Transverse colon (tissue), 4 donors: ENCODE measurements at places on chromosomes 4 and X. TPM values are rescaled to one million over a fixed set of nuclear protein-coding genes. Genes with fewer than 3 reads are reported as not detected.
A peak's percentile ranks its signal among the peaks of the same experiment; 100 is the strongest.

The SHISA3 gene
- 1.6 TPM for total RNA-seq

- no peak overlapping the region for H3K4me3 ChIP-seq
- H3K27ac ChIP-seq = peak overlapping the region; percentile 42
- H3K4me1 ChIP-seq = peaks cover 43% of the 10 kb centered on the region
- H3K27me3 ChIP-seq = no peaks in the 10 kb centered on the region
- DNase-seq = peak; percentile 41
- no peaks in the 10 kb centered on the region for H3K36me3 ChIP-seq
Measured at GRCh38 chr4:86961605-86962295, 26.9 kb downstream of the AFF1 start.

GRCh38 chrX:6465756-6466155, 69.2 kb downstream of the VCX3A start:
- no peak overlapping the region for H3K4me3 ChIP-seq
- H3K4me1 ChIP-seq = no peaks in the 10 kb centered on the region
- no peaks in the 10 kb centered on the region for H3K36me3 ChIP-seq
- H3K27ac ChIP-seq = no peak overlapping the region
- DNase-seq = no peak
- H3K27me3 ChIP-seq = no peaks in the 10 kb centered on the region

DNA sequence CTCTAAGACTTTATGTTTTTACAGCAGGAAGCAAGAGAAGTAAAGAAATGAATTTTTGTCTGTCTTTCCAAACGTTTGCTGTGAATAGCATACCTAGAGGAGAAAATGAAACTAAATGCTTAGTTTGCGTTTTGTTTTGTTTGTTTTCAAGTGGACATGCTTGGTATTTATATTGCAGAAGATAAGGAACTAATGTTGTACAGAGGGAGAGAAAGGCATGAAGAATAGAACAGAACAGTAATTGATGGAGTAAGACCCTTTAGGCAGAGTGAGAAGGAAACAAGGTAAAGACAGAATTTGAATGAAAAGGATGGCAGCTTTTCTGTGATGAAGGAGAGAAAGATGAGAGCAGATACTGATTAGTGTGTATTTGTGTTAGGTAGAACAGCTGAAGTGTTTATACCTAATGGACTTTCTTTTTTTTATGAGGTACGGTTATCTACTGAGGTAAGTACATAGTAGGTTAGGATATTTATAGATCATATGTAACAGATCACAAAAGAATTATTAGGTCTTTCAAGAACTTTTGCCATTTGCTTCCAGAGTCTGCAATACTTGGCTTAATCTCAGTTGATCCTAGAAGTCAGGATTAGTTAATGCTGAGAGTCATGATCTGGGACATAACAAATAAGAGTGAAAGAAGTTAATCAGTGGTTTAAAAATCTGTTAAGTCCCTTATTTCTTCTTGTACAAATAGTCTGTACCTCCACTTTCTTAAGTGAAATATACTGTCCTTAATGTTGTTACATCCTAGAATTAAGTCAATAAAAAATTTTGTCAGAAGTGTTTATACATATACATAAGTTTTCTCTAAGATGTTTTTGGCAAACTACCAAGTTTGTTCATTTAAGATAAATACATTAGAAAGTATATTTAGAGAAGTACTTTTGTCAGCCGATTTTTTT, 36.8 kb downstream of the FABP2 start:
- DNase-seq = no peak
- H3K27ac ChIP-seq = peak overlapping the region; percentile 49
- no peak overlapping the region for H3K4me3 ChIP-seq
- H3K36me3 ChIP-seq = no peaks in the 10 kb centered on the region

The ZAR1 gene
- total RNA-seq = not detected

DNA sequence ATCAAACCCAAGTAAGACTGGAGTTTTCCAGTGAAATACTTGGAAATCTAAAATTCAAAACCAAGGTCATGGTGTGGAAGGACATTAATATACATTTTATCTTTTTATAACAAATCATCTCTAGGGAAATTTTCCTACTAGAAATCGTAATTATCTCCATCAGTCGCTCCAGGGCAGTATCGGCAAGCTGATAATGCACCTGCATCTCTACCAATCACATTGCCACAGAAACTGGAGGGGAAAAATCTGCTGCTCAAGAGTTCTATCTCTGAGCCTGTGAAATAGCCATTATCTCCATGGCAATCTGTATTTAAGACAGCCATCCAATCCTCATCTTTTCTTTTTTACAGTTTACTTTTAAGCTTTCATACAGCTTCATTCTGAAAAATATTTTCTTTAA, 538.3 kb upstream of the GALNT7 start:
- DNase-seq = no peak
- H3K4me3 ChIP-seq = no peak overlapping the region
- no peaks in the 10 kb centered on the region for H3K36me3 ChIP-seq
- H3K27ac ChIP-seq = no peak overlapping the region
- H3K4me1 ChIP-seq = no peaks in the 10 kb centered on the region
- H3K27me3 ChIP-seq = no peaks in the 10 kb centered on the region

- no peaks in the 10 kb centered on the region for H3K27me3 ChIP-seq
- no peaks in the 10 kb centered on the region for H3K4me1 ChIP-seq
- no peak overlapping the region for H3K4me3 ChIP-seq
- no peak for DNase-seq
Measured at GRCh38 chrX:11724122-11725017, 33.7 kb upstream of the MSL3 start.
